ENCODE measurements at places on chromosomes 12 and 14. TPM values are rescaled to one million over a fixed set of nuclear protein-coding genes. Genes with fewer than 3 reads are reported as not detected.

Gene DCP1B
- total RNA-seq, result 14.9 TPM

Gene TMCC3
- total RNA-seq, result 16.0 TPM

Gene KLRC1
- total RNA-seq, result not detected

Gene GRIP1
- total RNA-seq, result not detected

Gene MYO1H
- total RNA-seq, result not detected

Gene NOPCHAP1
- total RNA-seq, result 7.7 TPM

Gene LAG3
- total RNA-seq, result not detected

Gene WNT5B
- not detected for total RNA-seq

Gene GLIPR1
- total RNA-seq, result 17.0 TPM

Gene VWF
- total RNA-seq, result 837 TPM

Measured in mammary microvascular endothelial cell (primary cell).